ENCODE measurements at places on chromosomes 5 and 9.
A peak's percentile ranks its signal among the peaks of the same experiment; 100 is the strongest.

- no peaks in the 10 kb centered on the region for H3K4me1 ChIP-seq
- H3K27me3 ChIP-seq, result no peaks in the 10 kb centered on the region
- DNase-seq, result no peak
- H3K27ac ChIP-seq, result no peak overlapping the region
- H3K4me3 ChIP-seq, result no peak overlapping the region
- no peaks in the 10 kb centered on the region for H3K36me3 ChIP-seq
These were observed 114.2 kb downstream of the GOLPH3 start for GRCh38 chr5:32059761-32060530.

DNA sequence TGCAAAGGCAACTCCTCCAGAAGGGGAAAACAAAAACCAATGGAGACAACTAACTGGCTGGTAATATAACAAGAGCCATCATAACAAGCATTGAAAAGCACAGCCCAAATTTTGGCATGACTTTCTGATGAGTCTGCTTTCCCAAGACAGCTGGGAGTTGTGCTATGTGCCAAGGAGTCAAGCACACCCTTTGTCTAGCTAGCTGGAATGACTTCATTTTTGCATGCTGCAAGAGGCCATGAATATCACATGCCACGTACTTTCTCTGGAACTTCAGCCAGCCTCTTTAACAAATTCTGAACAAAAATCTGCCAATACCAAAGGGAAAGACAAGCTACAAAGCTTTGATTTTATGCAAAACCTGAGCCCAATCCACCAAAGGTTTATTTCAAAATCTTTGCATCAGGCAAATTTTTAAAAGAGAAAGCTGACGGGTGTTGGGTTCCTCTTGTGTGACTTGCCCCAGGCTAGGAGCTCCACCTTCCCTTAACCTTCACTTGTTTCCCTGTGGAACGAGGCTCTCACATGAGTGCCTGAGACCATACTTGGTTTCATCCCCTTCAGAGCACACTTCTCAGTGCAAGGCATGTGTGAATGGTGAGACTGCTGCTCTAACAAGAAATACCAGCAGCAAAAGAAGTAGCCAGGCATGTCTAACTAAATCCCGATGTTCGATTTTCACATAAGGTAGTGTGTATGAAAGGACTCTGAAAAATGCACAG lies 47.3 kb downstream of the S1PR3 start:
- H3K4me3 ChIP-seq, result no peak overlapping the region
- H3K27me3 ChIP-seq, result peaks cover 13% of the 10 kb centered on the region
- DNase-seq, result no peak
- peaks cover 3% of the 10 kb centered on the region for H3K4me1 ChIP-seq

GRCh38 chr5:174328631-174329299 lies 283.3 kb downstream of the NSG2 start:
- H3K27me3 ChIP-seq, result peaks cover 6% of the 10 kb centered on the region
- H3K27ac ChIP-seq, result no peak overlapping the region
- H3K4me3 ChIP-seq, result no peak overlapping the region
- DNase-seq, result no peak
- no peaks in the 10 kb centered on the region for H3K36me3 ChIP-seq

- no peak overlapping the region for H3K4me3 ChIP-seq
- no peak overlapping the region for H3K27ac ChIP-seq
These were observed 17.0 kb downstream of the OR13J1 start for GRCh38 chr9:35852876-35853865.

GRCh38 chr5:110269478-110270142 lies 456.9 kb downstream of the TMEM232 start:
- H3K4me3 ChIP-seq, result no peak overlapping the region
- no peaks in the 10 kb centered on the region for H3K27me3 ChIP-seq
- no peak for DNase-seq
- no peaks in the 10 kb centered on the region for H3K36me3 ChIP-seq
- H3K27ac ChIP-seq, result no peak overlapping the region

DNA sequence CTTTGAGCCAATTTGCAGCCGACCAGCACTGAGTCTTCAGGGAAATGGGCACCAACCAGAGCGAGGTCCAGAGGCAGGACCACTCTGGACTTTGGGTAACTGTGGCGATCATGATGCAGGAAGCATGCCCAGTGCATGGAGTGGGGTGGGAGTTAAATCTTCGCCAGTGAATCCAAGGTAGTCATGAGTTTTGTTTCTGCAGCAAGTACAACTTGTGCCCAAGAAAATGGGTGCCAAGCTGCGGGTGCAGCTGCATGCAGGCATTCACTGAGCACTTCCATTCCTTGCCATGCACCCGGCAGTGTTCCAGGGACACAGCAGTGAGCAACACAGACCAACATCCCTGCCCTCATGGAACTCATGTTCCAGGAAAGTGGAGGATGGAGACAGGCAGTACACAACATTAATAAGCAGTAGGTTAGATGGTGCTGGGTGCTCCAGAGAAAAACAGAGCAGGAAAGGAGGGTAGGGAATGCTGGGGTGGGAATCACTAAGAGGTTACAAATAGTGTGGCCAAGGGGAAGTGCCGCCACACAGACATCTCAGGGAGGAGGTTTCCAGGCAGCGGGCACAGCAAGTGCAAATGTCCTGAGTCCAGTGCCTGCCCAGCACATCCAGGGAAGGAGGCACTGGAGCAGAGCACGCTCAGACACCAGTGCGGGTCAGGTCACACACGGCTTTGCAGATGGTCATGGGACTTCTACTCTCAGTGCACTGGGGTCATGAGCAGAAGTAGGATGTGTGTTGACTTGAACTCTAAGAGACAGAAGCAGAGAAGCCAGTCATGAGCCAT lies 48.2 kb upstream of the LMX1B start:
- no peaks in the 10 kb centered on the region for H3K4me1 ChIP-seq
- H3K27ac ChIP-seq, result no peak overlapping the region
- no peak overlapping the region for H3K4me3 ChIP-seq
- peaks cover 19% of the 10 kb centered on the region for H3K27me3 ChIP-seq
- H3K36me3 ChIP-seq, result no peaks in the 10 kb centered on the region

DNA sequence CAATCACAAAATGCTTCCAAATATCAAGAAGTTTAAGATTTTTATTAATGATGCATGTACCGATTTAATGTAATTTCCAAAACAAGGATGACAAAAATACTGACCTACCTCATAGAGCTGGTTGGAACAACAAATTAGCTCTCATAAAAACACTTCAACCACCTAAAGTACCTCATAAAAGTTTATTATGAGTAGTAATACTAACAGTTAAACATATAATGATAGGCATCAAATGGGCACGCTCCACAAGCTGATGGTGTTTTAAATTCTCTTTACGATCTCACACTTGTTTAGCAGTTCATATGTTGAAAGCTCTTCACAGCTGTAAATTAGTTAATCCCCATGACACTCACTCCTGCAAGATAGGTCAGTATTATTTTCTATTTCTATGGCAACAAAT lies 150.0 kb upstream of the KIF2A start:
- H3K27ac ChIP-seq, result no peak overlapping the region
- no peak for DNase-seq
- H3K27me3 ChIP-seq, result peaks cover 44% of the 10 kb centered on the region
- peaks cover 31% of the 10 kb centered on the region for H3K36me3 ChIP-seq
- H3K4me3 ChIP-seq, result no peak overlapping the region
- H3K4me1 ChIP-seq, result no peaks in the 10 kb centered on the region

- peaks cover 3% of the 10 kb centered on the region for H3K4me1 ChIP-seq
- no peaks in the 10 kb centered on the region for H3K36me3 ChIP-seq
- no peak for DNase-seq
- peaks cover 71% of the 10 kb centered on the region for H3K27me3 ChIP-seq
These were observed at the start of gene CDH6 for GRCh38 chr5:31193591-31194467. Gene CDH6, plus strand, starts transcription at chr5:31193686. Its CDS starts 73,788 bp downstream, at chr5:31267474.

DNA sequence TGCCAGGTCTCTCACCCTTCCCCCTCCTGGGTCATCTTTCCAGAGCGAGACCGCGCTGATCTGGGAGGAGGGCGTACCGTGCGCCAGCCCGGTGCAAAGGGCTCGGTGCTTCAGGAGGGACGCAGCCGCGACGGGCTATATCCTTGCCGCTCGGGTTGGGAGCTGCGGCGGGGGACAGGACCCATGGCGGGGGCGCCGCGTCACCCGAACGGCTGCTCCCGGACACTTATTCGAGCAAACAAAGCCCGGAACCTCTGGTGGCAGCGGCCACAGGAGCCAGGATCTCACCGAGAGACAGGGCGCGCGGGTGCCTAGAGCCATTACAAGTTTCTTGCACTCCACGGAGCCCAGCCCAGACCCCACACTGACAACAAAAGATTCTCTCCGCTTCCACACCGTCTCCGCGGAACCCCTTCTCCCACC lies 1.3 kb downstream of the SEMA6A start:
- H3K4me3 ChIP-seq, result peak overlapping the region; percentile 78
- H3K4me1 ChIP-seq, result peaks cover 25% of the 10 kb centered on the region
- DNase-seq, result no peak
- H3K27me3 ChIP-seq, result peaks cover 78% of the 10 kb centered on the region

DNA sequence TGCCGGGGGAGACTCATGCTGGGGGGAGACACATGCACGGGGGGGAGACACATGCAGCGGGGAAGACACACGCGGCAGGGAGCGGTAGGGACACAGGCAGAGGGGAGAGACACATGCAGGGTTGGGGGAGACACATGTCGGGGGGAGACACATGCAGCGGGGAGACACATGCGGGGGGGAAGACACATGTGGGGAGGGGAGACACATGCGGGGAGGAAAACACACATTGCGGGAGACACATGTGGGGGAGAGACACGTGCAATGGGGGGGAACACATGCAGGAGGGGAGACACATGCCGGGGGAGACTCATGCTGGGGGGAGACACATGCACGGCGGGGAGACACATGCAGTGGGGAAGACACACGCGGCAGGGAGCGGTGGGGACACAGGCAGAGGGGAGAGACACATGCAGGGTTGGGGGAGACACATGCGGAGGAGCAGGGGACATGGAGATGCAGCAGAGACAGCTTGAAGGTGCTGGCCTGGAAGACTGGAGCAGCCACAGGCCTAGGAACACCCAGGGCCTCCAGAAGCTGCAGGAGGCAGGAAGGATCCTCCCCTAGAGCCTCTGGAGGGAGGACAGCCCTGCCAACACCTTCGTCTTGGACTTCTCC lies 20.3 kb upstream of the OLFM1 start:
- H3K36me3 ChIP-seq, result peaks cover 3% of the 10 kb centered on the region
- no peak overlapping the region for H3K27ac ChIP-seq
- peaks cover 50% of the 10 kb centered on the region for H3K27me3 ChIP-seq
- no peaks in the 10 kb centered on the region for H3K4me1 ChIP-seq
- no peak overlapping the region for H3K4me3 ChIP-seq

GRCh38 chr9:16950051-16950450 lies 79.6 kb upstream of the BNC2 start:
- no peaks in the 10 kb centered on the region for H3K4me1 ChIP-seq
- H3K27ac ChIP-seq, result no peak overlapping the region
- H3K4me3 ChIP-seq, result no peak overlapping the region
- no peaks in the 10 kb centered on the region for H3K36me3 ChIP-seq
- DNase-seq, result no peak
